ENCODE measurements at places on chromosomes 12 and 14.

DNA sequence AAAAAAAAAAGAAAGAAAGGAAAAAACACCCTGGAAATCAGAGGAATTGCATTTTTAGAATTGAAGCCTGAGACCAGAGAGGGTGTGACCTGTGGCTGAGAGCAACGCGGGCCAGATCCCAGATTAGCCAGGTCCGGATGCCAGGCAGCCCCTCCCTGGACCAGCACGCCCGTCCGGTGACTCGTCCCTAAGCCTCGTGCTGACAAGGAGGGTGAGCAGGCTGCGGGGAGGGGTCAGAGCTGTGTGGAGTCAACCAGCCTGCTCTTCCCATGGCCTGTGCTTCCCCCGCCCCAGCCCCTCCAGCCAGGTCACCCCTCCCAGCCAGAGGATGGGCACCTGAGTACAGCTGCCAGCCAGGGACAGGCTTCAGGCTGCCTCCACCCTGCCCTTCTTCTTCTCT, 4.2 kb upstream of the KLC1 start:
- DNase-seq, result no peak

DNA sequence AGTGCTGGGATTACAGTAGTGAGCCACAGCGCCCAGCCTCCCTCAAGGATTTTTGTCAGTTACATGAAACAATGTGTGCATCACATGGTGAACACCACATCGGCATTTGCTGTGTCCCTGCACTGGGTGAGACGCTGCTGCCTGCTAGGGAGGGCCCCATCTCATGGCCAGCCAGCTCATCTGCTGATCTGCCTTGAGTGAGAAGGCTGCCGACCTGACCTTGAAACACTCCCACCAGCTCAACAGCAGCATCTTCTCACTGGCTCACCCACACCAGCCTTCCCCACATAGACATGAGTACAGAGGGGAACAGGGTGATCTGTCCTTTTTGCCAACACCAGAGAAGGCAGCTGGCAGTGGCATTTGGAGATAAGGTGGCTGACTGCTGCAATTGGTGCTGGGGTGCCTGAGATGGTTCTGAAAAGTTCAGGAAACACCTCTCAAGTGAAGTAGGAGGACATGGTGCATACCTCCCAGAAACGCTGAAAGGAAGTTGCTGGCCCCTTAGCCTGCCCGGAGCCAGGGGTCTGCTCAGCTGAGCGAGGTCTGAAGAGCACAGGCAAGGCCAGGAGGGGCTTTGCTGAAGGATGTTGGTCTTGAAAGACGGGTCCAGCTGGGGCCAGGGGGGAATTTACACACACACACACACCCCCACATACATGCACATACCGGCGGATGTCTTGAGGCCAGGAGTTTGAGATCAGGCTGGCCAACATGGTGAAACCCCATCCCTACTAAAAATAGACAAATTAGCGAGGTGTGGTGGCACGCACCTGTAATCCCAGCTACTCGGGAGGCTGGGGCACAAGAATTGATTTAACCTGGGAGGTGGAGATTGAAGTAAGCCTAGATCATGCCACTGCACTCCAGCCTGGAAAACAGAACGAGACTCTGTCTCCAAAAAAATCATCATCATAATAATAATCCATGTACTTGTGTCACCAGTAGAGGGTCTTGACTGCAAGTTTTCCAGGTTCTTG, 14.3 kb upstream of the PPP1R13B start:
- no peak for DNase-seq

- no peak for DNase-seq
Measured at GRCh38 chr12:60174476-60174875, 578.6 kb downstream of the SLC16A7 start.

GRCh38 chr14:76769636-76770292, 8.5 kb downstream of the VASH1 start:
- no peak for DNase-seq

GRCh38 chr14:49549881-49550280, 36.3 kb downstream of the RPS29 start:
- DNase-seq, result no peak

- no peak for DNase-seq
Measured at GRCh38 chr14:70871863-70872677, 35.2 kb upstream of the PCNX1 start.
